ENCODE measurements at places on chromosomes 6 and 20.
A peak's percentile ranks its signal among the peaks of the same experiment; 100 is the strongest.

GRCh38 chr6:109315341-109316110 lies 66.7 kb downstream of the CD164 start:
- no peak for DNase-seq

- peak; percentile 69 for DNase-seq
Measured at GRCh38 chr20:36153736-36154699, 522 bp upstream of the EPB41L1 start.

DNA sequence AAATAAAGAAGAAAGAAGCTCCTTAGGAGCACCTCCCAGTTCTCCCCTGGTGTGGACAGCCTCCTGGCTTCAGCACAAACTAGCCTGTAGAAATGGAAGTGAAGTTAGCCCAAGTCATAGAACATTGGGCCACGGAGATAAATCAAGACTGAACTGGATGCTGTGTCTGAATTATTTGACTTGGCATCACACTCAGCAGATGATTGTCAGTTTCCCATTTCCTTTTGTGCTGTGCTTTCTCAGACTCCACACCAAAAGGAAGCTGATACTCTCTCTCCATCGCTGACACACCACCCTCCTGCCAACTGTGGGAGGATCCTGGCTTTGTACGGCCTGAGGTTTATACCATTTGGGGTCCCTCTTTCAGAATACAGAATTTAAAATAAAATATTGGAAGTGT lies 209.8 kb downstream of the TFAP2A start:
- no peak for DNase-seq

DNA sequence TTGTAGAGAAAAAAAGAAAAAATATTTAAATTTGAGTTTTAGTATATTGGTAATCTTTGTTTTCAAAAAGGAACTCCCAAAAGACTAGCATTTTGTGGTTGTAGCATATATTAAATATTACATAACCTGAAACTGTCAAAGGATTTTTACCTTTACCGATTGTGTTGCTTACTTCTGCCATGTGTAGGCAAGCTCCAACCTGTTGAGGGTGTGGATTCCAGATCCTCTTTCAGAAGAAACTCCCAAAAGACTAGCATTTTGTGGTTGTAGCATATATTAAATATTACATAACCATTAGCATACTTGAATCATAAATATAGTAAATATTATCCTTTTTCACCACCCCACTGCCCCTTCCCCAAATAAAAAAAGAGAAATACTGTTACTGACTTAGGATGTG lies 3.2 kb downstream of the DSE start:
- no peak for DNase-seq

DNA sequence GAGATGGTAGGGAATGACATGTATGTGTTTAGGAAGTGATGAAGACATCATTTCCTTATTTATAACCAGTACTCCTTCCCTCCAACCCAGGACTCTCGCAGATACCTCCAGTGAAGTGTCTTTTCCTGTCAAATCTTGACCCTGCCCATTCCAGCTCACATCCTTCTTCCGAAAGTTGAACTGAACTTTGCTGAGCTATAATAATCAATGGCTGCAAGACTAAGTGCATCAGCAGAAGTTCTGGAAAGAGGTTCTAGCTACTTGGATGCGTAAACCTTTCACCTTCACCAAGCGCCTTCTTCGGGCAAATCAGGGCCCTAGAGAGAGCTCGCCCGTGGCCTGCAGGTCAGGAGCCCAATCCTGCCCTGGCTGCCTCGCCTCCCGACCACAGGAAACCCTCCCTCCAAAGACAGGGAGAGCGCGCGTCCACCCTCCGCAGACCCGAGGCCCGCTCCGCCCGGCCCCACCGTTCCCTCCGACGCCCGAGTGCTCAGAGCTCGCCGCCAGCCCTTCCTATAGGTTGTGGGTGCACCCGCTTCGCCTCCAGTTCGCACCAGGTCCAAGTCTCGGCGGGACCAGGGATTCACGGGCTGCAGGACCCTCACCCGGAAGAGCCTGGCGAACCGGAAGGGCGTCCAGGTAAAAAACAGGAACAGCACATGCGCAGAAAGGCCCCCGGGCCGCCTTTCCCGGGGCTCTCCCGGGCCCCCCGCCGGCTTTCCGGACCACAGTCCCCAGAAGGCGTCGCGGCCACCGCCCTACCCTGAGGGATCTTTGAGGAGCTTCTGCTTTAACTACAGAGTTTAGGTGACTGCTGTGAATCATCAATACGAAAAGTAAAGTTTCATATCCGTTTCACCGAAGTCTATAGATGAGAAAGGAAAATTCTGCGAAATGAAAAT lies at the start of gene ZNF334:
ZNF334 (minus strand) TSS at position 617 of the 902 bp plus-strand sequence. CDS start 1,457 bp downstream, outside the sequence.
- peak; percentile 75 for DNase-seq

DNA sequence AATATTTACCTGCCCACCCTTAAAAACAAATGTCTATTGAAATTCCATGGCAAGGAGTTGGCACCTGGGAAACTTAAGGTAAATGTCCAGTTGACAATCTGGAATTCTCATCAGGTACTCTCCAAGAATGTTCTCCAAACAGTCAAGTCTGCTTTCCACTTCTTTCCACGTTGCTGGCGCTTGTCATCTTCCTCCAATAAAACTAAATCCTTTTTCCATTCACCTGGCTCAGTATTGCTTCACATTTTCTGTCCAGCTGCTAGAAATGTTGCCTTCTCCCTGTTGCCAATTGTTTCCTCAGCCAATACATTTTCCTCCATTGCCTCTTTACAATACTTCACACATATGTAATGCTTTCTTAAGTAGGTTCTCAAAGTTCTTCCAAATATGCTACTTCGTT lies 1288.1 kb upstream of the MAP3K7 start:
- no peak for DNase-seq

- no peak for DNase-seq
Measured at GRCh38 chr6:14738933-14739332, 506.9 kb upstream of the JARID2 start.

DNA sequence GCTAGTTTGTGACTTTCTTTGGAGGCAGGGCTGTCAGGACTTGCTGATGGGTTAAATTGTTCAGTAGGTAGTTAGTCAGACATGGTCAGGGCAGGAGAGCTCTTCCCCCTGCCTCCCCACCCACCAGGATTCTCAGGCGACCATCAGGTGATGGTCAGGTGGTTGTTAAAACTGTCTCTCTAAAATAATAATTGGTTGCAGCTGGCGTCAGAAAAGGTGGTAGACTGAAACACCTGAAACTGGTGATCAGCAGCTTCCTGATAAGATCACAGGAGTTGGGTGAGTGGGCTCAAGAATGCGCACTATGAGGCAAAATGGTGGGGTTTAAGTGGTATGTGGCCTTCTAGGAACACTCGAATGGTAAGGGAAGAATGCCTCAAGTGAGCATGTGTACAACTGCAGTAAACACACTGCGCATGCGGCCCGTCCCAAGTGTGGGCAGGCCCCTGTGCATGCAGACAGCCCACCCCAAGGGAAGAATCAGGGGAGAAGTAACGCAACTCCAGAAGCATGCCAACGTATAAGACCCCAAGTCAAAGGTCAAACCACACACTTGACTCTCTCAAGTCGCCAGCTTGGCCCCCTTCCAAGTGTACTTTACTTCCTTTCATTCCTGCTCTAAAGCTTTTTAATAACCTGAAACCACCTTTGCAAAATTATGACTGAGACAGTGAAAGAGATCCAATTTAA lies 7.9 kb upstream of the BLCAP start:
- no peak for DNase-seq

DNA sequence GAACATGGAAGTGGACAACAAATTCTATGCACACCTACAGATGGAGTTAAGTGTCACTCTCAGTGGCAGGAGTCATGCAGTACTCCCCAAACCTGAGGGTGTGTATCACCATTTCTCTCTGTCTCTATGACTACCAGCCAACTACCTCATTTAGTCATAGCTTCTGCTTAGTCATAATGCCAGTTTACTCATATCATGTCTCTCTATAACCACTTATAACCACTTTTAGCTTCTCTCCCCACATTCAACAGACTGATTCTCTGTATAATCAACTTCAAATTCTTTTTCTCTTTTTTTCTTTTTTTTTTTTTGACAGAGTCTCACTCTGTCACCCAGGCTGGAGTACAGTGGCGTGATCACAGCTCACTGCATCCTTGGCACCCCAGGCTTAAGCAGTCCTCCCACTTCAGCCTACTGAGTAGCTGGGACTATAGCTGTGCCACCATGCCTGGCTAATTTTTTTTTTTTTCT lies 13.8 kb upstream of the GTF3C6 start:
- DNase-seq, result peak; percentile 95

GRCh38 chr20:36886859-36887751 lies 11.2 kb downstream of the TLDC2 start:
- DNase-seq, result peak; percentile 85

- DNase-seq, result peak; percentile 82
Measured at GRCh38 chr20:47351643-47352331, 4.7 kb downstream of the ZMYND8 start.

GRCh38 chr20:9835302-9835701 lies 3.6 kb downstream of the PAK5 start:
- DNase-seq, result no peak
